NCI-H1092 treated with DMSO at 0.1 percent for 48 hours (cell line): ENCODE measurements at places on chromosomes 6 and 20.
A peak's percentile ranks its signal among the peaks of the same experiment; 100 is the strongest.

DNA sequence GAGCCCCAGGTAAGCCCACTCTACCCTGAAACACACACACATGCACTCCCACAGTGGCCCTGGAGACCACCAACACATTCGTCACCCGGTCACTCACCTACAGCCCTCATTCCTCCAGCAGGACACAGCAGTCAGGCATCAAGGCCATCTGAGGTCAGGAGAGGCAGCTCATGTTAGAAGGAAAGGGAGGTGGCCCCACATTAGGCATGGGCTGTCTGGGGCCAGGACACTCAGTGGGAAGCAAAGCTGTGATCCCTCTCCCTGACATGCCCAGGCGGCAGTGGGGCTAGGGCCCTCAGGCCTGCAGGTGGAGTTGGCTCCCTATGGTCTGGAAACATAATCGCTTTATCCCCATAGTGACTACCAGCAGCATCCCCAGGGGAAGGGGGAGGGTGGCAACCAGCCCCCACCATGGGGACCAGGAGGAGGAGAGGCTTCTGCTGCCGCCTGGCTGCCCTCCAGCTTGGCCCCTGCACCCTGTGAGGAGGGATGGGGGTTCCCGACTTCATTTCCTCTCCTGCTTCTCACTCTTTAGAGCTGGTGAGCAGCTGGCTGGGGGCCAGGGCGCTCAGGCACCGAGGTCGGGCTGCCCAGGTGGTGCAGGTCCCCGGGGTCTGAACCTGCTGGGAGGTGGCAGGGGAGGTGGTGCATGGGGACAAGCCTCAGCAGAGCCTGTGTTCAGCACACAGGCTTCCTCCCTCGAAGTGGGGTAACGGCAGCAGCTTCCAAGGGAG is 76.6 kb upstream of the CST7 start:
- DNase-seq = peak; percentile 77

- no peak for DNase-seq
Measured at GRCh38 chr6:44787254-44787834, 399.8 kb downstream of the CDC5L start.

DNA sequence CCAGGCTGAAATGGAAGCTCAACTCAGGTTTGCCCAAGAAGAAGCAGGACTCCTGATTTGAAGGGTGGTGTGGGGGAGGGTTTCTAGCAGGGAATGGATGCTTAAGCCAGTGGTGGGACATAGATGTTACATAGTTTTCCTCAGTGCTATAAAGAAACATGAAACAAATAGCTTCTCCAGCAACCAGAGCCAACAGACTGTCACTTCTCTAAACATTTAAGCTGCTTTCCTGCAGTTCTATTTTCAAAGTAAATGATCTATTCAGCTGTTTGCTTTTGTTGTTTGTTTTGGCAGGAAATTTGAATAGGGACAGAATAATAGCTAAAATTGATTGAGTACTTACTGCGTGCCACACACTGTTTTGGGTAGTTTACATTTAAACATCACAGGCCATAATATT is 169.0 kb downstream of the UST start:
- peak; percentile 77 for DNase-seq

GRCh38 chr20:53984356-53985149 is 85.8 kb downstream of the BCAS1 start:
- DNase-seq = no peak

GRCh38 chr6:121780325-121781321 is 345.2 kb downstream of the GJA1 start:
- DNase-seq = no peak

- DNase-seq = no peak
Measured at GRCh38 chr6:72657407-72658197, 35.7 kb downstream of the KCNQ5 start.

DNA sequence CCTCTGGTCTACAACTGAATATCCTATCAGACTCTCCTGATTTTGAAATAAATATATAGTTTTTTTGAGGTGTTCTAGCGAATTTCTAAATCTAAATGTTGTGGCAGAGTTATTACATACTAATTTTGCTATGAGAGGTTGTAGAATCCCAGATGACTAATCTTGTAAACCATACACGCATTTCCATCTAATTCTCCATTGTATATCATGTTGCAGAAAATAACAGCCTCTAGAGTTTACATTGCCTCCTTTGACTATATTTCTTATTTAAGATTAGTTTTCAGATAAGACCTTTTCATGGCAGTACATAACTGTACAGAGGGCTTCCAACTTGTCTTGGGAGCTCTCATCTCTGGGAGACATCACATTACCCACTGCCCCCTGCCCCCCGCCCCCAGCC is 22.9 kb downstream of the PTPN1 start:
- DNase-seq = no peak

GRCh38 chr20:40080041-40080652 is 608.9 kb downstream of the MAFB start:
- no peak for DNase-seq

DNA sequence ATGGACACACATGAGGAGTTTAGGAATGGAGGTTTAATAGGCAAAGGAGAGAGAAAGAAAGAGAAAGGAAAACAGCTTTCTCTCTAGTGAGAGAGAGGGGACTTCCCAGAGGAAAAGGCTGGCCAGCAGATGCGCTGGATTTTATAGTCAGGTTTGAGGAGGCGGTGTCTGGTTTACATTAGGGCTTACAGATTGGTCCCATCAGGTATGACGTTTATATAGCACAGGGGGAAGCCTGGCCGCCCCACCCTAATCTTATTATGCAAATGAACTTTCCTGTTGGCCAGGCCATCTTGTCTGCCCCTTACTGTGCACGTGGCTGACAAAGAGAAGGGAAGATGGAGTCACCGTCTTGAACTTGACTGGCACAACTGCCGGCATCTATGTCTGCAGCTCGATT is 86.6 kb upstream of the QKI start:
- DNase-seq = no peak

GRCh38 chr6:156557251-156557910 is 219.8 kb upstream of the ARID1B start:
- peak; percentile 98 for DNase-seq

GRCh38 chr6:5818959-5819358 is 187.8 kb downstream of the NRN1 start:
- DNase-seq = no peak

DNA sequence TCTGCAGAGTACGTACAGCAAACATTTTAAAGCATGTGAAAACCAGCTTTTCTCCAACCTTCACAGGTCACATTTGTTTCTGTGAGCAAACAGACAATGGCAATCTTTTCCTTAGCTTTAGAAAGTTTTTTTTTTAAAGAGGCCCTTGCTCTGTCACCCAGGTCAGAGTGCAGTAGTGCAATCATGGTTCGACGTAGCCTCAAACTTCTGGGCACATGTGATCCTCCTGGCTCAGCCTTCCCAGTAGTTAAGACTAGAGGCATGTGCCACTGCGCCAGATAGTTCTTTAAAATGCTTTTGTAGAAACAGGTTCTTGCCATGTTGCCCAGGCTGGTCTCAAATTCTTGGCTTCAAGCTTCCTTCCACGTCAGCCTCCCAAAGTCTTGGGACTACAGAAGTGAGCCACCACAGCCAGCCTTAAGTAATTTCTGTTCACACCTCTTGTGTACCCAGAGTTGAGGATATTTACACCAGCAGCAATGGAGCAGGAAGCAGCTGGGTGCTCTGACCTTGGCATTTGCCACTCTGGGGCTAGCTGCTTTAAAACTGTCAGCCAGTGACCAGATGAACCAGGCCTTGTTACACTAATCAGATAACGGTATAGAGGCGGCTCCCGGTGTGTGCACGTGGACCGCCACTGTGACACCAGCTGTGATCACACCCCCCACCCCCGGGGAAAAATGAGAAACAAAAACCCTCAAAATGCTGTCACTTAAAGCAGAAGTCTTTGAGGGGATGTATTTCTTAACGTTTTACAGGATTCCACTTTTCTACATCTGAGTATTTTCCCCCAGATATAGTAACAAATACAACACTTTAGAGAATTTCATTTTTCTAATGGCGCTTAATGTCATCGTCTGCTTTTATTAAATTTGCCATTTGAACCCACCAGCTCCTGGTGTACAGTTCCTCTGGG is 71.3 kb downstream of the AKAP12 start:
- DNase-seq = no peak

DNA sequence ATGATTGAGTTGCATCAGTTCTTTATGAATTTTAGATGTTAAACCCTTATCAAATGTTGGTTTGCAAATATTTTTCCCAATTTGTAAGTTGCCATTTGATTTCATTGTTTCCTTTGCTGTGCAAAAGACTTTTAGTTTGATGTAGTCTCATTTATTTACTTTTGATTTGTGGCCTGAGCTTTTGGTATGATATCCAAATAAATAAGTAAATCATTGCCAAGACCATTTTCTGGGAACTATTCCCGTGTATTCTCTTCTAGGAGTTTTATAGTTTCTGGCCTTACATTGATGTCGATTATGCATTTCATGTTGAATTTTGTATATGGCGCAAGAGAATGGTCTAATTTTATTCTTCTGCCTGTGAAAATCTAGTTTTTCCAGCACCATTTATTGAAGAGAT is 13.4 kb downstream of the AIG1 start:
- no peak for DNase-seq

DNA sequence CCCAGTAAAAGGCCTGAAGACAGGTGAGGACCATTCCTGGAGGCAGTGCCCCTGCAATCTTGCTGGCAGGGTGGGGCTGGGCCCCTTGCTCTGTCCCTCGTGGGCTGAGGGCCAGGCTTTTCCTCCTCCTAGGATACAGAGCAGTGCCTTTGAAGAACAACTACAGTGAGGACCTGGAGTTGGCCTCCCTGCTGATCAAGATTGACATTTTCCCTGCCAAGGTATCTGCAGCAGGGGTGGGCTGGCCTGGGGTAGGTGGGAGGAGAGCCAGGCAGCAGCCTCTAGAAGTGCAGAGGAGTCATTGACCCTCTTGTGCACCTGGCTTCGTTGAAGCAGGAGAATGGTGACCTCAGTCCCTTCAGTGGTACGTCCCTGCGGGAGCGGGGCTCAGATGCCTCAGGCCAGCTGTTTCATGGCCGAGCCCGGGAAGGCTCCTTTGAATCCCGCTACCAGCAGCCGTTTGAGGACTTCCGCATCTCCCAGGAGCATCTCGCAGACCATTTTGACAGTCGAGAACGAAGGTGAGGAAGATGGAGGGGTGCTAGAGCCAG is 36.5 kb downstream of the PLCG1 start:
- no peak for DNase-seq

DNA sequence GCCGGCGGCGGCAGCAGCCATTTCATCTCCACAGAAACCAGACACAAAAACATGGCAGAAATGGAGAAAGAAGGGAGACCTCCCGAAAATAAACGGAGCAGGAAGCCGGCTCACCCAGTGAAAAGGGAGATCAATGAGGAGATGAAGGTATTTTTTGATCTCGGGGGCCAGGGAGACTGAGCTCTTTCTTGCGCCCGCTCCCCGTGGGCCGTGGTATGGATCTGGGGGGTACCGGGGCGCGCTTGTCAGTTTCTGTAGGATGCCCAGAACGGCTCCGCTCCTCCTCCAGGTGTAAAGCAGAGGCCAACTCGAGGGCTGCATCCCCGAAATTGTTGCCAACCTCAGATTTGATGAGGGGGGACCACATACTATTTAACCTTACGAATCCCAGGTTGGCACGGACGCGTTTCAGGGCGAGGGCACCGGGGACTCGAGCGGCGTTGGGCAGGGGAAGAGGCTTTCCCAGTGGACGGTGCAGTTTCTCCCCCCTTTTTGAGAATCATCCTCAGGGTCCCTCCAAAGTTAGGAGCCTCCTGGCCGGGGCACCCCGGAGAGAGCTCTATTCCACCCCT is 735 bp downstream of the SOBP start:
- DNase-seq = peak; percentile 24

- no peak for DNase-seq
Measured at GRCh38 chr6:5023923-5024322, 20.1 kb upstream of the RPP40 start.

- peak; percentile 89 for DNase-seq
Measured at GRCh38 chr6:116615937-116616736, at the start of gene RSPH4A. Gene RSPH4A, plus strand, starts transcription at chr6:116616479. Its CDS starts 145 bp downstream, at chr6:116616624.

- no peak for DNase-seq
Measured at GRCh38 chr6:28408076-28408802, 8.7 kb upstream of the ZSCAN12 start.

DNA sequence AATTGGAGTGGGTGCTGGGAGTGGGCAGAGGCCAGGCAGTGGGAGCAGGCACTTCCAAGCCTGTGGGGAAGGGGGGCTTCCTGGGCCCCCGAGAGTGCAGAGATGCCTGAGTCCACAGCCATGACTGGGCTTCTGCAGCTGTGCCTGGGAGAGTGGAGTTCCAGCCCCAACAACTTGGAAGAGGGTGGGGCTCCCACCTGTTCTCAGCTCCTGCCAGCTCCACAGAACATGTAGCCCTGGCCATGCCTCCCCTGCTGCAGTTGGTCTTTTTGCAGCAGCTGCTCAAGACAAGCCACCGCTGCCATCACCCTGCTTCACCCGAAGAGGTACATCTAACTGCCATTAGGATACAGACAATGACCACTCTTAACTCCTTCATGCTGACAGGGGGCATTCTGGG is 1092.3 kb downstream of the KHDRBS2 start:
- DNase-seq = no peak

DNA sequence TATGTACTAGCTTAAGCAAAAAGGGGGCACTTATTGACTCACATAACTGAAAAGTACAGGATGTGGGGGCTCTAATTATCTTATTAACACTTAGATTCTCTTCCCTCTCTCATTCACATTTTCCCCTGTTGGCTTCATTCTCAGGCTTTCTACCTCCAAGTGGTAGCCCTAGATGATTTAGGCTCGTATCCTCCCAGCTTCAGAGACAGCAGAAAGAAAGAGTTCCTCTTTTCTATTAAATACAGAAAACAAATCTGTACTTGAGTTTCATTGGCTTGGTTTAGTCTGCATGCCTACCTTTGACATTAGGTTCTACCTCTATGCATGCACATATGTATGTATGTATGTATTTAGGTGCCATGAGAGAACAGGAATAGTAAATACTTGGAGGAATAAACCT is 15.5 kb upstream of the E2F3 start:
- DNase-seq = no peak
